NCI-H774 (cell line): ENCODE measurements at places on chromosomes 12 and 14.

GRCh38 chr12:81021834-81022233 is 56.0 kb upstream of the ACSS3 start:
- no peak for DNase-seq

- no peak for DNase-seq
These were observed 137.0 kb upstream of the HIF1A start for GRCh38 chr14:61558271-61558670.

DNA sequence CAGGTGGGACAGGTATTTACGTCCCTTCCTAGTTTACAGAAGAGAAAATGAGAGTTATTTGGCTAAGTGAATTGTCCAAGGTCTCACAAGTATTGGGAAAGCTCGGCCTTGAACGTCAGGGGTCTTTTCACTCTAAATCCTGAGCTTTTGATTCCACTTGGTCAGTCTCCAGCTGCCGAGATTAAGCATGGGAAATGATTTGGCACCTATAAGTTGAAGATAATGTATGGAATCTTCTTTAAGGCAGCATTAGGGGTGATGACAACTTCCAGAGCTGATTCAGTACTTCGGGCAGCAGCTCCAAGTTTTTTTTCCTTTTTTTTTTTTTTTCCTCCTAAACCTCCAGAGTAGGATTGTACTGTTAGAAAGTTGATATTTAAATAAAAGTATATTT is 722 bp downstream of the FAM234B start:
- no peak for DNase-seq

- DNase-seq = no peak
These were observed 13.4 kb upstream of the IFI27 start for GRCh38 chr14:94097091-94097490.

DNA sequence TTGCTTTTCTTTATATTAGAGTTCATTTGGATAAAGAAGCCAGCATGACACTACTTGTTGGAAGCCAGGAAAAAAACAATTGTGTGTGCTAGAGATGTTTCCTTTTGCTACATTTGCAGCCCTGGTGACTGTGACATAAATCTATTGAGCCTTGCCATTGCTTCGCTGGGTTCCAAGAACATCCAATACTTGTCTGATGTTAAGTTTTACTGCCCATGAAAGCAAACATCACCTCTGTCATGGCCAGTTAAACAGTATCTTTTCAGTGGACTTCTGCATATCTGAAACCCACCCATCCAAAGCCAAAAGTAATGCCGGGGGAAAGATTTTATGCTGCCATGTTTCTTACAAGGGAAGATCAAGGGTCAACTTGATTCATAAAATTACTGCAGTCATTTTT is 184.0 kb downstream of the MSRB3 start:
- no peak for DNase-seq

DNA sequence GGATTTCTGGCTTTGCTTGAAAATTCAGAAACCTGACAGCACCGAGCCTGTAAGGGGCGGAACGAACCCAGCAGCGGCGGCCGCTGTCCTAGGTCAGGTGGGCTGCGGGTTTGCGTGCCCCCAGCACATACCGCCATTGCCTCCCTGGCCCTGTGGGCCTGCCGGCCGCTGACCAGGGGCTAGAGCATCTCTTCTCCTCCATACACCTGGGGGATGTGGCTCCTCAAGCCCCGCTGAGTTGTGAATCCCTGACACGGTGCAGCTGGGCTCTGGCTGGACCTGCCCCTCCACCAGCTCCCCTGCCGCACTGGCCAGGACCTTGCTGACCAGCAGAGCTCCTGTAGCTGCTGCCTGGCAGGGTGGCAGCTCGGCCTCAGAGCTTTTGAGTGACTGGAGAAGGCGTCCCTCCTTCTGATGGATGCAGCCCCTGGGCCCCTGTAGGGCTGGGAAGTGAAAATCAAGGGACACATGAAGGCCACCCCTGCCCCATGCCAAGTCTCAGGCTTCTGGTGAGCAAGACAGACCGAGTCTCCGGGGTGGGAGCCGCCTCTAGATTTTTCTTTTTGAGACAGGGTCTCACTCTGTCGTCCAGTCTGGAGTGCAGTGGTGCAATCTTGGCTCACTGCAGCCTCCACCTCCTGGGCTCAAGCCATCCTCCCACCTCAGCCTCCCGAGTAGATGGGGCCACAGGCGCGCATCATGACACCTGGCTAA is 184.9 kb upstream of the SFSWAP start:
- no peak for DNase-seq

DNA sequence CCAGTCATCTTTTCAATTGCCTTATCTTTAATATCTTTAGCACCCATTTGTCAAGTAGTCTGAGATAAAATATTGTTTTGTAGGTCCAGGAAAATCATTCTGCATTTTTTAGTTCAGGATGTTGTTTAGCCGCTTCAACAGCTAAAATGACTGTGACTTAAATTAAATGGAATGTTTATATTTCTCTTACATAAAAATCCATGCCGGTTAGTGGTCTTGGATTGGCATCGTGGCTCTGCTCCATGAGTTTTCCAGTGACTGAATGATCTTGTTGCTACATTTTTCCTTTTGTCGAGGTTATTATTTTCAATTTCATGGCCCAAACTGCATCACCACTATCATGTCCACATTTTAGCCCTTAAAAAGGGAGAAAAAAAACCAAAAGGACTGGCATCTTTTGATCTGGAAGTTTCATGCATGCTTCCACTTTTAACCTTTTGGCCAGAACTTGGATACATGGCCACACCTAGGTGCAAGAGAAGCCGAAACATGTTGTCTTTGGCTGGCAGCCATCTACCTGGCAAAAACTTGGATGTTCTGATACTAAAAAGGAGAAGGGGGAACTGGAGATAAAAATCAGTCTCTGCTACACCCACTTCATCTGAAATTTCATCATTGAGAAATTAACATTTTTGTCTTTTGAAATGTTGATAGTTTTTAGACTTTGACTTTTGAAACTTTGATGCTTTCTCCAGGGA is 142.4 kb downstream of the OTOGL start:
- DNase-seq = no peak

DNA sequence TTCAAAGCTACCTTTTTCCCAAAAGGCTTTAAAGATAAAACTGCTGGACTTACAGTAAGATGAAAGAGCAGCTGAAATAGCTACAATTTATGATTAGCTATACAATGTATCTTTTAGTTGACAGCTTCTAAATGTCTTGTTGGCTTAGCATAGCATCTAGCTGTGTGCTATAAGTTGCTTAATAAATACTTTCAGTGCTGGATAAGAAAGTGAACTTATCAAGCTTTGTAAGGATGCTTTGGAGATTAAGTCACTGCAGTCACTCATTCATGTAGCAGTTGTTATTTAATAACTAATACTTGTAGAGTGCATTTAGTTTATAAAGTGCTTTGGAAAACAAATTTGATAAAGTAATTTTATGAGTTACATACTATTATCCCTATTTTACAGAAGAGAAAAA is 14.6 kb downstream of the CFAP54 start:
- no peak for DNase-seq

DNA sequence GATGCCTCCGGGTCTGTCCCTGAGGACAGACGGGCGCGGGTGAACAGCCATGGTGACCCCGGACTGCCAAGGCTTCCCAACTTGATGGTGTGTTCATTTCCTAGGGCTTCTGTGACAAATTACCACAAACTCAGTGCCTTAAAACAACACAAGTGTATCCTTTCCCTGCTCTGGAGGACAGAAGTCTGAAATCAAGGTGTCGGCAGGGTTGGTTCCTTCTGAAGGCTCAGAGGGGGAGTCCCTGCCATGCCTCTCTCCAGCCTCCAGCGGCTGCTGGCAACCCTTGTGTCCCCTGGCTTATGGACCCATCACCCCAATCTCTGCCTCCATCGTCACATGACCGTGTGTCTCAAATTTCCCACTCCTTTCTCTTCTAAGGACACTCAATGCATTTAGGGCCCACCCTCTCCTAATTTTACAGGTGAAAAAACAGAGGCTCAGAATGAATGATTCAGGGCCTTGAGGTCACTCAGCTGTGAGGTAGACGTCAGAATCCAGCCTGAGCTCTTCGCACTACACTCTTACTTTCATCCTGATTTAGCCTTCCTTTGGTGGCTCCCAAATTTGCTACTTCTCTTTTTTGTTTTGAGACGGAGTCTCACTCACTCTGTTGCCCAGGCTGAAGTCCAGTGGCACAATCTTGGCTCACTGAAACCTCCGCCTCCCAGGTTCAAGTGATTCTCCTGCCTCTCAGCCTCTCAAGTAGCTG is 45.4 kb downstream of the VCPKMT start:
- DNase-seq = no peak

- no peak for DNase-seq
These were observed 132.1 kb downstream of the RAD51B start for GRCh38 chr14:67951529-67952135.

GRCh38 chr12:98503342-98503591 is 12.1 kb upstream of the TMPO start:
- peak; percentile 87 for DNase-seq

GRCh38 chr12:75483431-75483830 is 2.9 kb downstream of the GLIPR1 start:
- no peak for DNase-seq

- DNase-seq = no peak
These were observed 1417.4 kb upstream of the FLRT2 start for GRCh38 chr14:84112589-84112988.

- no peak for DNase-seq
These were observed 18.6 kb downstream of the FBXO21 start for GRCh38 chr12:117171499-117172162.

DNA sequence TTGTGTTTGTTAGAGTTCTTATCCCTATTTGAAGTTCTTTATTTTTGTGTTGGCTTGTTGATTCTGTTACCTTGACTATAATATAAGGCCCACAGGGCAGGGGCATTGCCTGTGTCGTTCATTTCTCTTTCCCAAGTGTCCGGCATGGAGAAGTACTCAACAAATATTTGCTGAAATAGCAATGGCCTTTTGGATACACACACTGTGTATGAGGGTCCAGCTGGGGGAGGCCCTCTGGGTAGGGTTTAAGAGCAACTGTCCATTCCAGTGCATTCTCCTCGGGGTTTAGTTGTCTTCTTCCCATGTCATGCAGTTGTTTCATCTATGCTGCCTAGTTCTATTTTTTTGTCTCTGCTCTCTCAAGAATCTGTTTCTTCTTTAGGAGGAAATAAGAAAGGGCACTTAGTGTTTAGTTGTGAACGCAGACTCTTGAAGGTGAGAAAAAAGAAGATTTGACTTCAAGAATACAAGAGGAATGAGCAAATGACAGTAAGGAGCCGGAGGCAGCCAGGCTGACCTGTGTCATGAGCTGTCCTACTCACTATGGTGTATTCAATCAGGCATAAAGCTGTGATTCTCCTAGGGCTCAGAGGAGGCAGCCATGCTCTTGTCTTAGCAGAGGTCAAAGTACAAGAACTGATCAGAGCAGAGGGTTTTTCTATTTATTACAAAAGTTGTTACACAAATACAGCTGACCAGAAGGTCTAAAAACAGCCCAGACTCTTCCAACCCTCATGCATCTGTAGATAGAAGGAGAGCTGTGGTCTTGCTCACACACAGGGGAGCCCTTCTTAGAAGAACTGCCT is 10.2 kb downstream of the ERG28 start:
- DNase-seq = no peak

- DNase-seq = no peak
These were observed 543.4 kb upstream of the MGAT4C start for GRCh38 chr12:86799616-86800015.

DNA sequence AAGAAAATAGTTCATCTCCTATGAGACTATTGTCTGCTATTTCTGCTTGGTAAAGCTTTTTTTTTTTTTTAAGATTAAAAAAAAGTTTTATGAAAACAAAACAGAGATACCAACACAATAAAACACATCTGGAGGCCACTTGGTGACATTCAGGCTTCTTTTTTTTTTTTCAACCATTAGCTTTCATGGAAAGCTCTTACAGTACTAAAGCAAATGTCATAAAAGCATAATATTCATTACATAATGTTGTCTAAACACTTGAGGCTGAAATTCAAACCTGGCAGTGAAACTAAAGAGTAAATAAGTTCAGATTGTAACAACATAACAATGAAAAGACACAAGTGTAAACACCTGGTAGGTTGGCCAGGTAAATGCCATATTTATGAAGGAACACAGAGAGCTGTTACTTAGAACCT is 14.7 kb downstream of the PRICKLE1 start:
- DNase-seq = peak; percentile 83

GRCh38 chr12:110015132-110015531 is 15.9 kb downstream of the ANKRD13A start:
- DNase-seq = no peak

DNA sequence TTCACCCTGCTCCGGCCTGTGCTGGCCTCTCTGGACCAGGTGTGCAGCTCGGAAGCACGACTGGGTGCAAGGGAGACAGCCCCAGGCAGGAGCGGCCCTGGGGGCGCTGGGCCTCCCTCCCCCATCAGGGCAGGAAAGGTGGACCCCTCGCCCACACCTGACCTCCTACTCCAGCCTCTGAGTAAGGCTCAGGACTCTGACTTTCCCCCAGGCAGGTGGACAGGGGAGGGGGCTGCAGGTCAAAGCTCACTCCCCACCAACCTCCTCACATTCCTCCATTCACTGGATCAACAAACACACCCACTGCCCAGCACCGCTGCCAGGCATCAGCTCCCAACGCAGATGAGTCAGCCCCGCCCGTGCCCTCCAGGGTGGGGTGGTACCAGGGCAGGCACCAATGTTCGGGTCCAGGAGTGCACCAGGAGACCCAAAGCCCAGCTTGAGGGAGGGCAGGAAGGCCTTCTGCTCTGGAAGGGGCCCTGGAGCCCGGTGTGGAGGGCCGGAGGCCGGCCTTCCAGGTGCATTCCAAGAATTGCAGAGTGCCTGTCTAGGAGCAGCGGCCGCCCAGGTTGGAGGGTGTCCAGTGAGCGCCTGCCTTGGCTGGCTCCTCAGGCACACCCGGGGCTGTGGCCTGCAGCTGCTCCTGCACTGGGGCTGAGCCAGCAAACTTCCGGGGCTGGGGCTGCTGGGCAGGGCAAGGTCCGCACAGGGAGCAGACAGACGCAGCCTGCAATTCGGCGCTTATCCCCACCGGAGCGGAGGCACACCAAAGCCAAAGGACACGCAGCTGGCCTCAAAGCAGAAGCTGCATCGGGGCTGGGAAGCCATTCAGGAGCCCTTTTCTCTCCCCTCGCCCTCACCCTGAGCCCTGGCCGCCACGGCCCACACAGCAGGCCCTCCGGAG is 1.6 kb upstream of the INF2 start:
- peak; percentile 71 for DNase-seq

- no peak for DNase-seq
These were observed 60.6 kb upstream of the TMCC3 start for GRCh38 chr12:94710933-94711332.

GRCh38 chr12:84362552-84362897 is 550.1 kb downstream of the SLC6A15 start:
- no peak for DNase-seq

DNA sequence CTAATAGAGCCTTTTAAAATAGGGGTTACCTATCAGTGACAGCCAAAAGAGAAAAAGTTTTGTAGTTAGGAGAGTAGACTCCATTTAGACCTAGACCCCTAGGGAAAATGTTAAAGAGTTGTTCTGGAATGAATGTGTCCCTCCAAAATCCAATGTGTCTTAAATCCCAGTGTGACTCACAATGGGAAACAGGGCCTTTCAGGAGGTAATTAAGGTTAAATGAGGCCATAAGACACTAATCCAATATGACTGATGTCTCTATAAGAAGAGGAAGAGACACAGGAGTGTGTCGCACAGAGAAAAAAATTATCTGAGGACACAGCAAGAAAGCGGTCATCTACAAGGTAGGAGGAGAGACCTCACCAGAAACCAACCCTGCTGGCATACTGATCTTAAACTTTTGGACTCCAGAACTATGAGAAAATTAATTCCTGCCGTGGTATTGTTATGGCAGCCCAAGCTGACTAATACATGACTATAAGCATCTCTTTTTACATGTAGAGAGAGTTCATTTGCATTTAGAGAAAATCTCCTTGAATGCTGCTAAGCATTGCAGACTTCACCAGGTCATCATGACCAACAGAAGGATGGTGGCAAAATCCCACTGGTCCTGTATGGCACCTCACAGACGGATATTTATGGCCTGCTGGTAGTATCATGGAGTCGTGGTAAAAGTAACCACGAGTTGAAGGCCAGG is 259.6 kb upstream of the TMTC1 start:
- DNase-seq = no peak
